ENCODE measurements at places on chromosomes 1 and 21.
A peak's percentile ranks its signal among the peaks of the same experiment; 100 is the strongest.

- no peak for DNase-seq
Measured at GRCh38 chr1:39687243-39687642, 4.0 kb downstream of the HPCAL4 start.

DNA sequence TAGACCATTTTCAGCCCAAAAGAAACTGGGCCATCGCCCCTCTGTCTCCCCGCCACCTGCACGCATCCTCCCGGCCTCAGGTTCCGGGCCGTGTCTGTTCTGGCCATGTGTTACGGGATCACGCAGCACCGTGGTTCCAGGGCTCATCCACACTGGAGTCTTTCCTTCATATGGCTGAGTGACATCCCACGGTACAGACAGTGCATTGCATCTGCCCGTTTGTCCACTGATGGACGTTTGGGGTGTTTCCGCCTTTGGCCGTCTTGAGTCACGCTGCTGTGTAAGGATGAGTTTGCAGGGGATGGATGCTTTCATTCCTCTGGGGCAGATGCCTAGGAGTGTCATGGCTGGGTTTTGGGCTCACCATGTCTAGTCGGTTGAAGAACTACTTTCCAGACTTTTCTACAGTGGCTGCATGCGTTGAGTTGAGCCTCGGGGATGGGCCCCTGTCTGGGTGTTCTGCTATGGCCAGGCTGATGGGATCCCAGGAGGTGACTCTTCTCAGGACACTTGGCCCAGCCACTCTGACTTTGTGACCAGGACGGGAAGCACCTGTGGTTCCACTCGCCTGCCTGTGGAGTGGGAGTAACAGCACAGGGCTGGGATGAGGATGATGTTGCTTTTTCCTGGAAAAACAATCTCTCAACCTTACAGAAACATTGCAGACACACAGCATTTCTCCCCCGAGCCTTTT is 16.8 kb downstream of the RRP1 start:
- DNase-seq, result no peak

- DNase-seq, result no peak
Measured at GRCh38 chr1:227242811-227243682, 75.2 kb downstream of the CDC42BPA start.

GRCh38 chr1:228387321-228387720 is 19.3 kb downstream of the TRIM11 start:
- no peak for DNase-seq

GRCh38 chr21:31559368-31560119 is 99.9 kb upstream of the SOD1 start:
- DNase-seq, result peak; percentile 81

- no peak for DNase-seq
Measured at GRCh38 chr1:24640288-24640687, 2.8 kb upstream of the SRRM1 start.

DNA sequence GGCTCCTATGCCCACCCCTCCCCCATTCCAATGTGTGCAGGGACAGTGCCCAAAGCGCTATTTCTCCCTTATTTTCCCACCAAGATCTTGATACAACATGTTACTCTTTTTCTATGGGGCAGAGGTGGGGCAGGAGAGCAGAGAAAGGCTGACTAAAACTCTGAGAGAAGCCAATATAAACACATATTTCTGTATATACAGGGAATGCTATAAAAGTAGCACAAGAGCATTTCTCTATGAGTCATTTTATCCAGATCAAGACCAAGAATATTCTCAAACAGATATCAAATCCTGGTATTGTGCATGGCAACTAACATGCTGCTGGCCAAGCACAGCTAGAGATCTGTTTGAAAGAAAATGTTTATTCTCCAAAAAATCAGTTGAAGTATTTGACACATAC is 7.3 kb downstream of the WDR26 start:
- DNase-seq, result no peak

DNA sequence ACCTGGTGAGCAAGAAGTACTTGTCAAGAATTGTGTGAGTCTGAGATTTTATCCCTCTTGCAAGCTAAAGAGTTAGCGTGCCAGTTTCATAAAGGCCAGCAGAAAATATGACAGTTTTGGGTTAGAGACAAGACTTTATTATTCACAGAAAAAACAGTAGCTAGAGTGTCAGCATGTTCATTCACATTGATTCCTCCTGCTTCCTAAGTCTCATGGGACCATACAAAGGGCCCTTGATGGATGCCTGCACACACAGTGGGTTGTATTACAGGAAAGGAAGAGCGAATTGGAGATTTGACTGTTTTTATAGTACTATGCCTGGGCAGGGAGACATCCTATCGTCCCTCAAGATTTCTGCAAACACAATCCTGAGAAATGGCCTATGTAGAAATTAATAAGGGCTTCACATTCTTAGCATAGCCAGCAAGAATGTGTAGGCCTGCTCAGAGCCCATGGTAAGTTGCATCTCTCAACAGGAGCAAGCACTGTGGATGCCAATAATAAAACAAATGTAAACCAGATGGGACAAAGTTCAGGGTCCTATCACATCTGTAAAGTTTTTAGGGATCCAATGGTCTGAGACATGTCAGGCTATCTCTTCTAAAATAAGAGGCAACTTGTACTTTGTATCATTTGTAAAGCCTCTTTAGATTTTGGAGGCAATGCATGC is 4.0 kb upstream of the ASPM start:
- DNase-seq, result no peak

- DNase-seq, result no peak
Measured at GRCh38 chr1:43671626-43672330, 21.8 kb downstream of the KDM4A start.

- no peak for DNase-seq
Measured at GRCh38 chr1:100234432-100234831, 15.2 kb downstream of the DBT start.

DNA sequence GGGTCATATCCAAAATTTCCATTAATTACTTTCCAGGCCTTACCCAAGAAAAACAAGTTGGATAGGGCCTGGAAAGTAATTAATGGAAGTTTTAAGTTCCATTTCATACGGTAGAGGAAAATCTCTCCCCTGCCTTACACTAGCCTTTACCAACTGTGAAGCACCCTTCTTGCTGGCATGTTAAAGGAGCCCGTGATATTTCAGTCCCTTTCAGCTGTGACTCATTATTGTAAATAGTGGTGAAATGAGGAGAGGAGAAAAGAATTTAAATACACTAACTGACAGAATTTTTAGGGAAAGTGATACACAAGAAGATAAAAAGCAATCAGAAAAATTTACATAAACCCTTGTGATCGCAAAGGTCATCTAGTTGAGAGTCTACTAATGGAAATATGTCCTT is 20.3 kb upstream of the KAZN start:
- no peak for DNase-seq

GRCh38 chr1:50123071-50123470 is 14.4 kb downstream of the ELAVL4 start:
- no peak for DNase-seq

DNA sequence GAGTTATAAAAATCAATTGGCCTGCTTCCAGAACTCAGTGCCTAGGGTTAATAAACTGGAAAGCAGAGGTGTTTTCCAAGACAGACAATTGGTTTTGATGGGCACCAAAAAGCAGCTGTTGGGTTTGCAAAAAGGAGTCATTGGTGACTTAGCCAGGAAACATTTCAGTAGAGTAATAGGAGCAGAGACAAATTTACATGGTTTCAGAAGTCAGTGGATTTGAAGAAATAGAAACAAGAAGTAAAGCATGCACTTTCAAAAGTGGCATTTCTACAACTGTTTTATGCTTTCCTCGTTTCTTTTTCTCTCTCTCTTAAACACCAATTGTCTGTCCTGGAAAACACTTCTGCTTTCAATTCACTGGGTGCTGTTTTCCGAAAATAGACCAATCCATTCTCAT is 87.8 kb downstream of the GLUL start:
- DNase-seq, result no peak

- no peak for DNase-seq
Measured at GRCh38 chr1:174531751-174532150, 84.0 kb downstream of the GPR52 start.

- no peak for DNase-seq
Measured at GRCh38 chr1:79629414-79629813, 622.9 kb upstream of the ADGRL4 start.
